ENCODE measurements at places on chromosomes 2 and 18. TPM values are rescaled to one million over a fixed set of nuclear protein-coding genes. Genes with fewer than 3 reads are reported as not detected.

PRSS56 gene
- not detected for total RNA-seq

GPBAR1 gene
- 0.19 TPM for total RNA-seq

SERPINB12 gene
- total RNA-seq, result not detected

SLC25A12 gene
- total RNA-seq, result 17.0 TPM

AGXT gene
- not detected for total RNA-seq

ARL4C gene
- total RNA-seq, result 44.4 TPM

TMEM247 gene
- not detected for total RNA-seq

EML6 gene
- 0.46 TPM for total RNA-seq

GPAT2 gene
- total RNA-seq, result 16.4 TPM

FIGN gene
- not detected for total RNA-seq

CENPA gene
- 37.8 TPM for total RNA-seq

NTSR2 gene
- total RNA-seq, result not detected

KCNE4 gene
- not detected for total RNA-seq

NEMP2 gene
- 30.0 TPM for total RNA-seq

POTEJ gene
- total RNA-seq, result not detected

PAX3 gene
- not detected for total RNA-seq

BOLL gene
- not detected for total RNA-seq

ACMSD gene
- total RNA-seq, result not detected

SLC66A2 gene
- total RNA-seq, result 27.2 TPM

CAPN13 gene
- total RNA-seq, result not detected

LRRC30 gene
- not detected for total RNA-seq

PROKR1 gene
- not detected for total RNA-seq

DCDC2C gene
- total RNA-seq, result not detected

AMER3 gene
- total RNA-seq, result not detected

PLEKHH2 gene
- total RNA-seq, result 0.73 TPM

REG3G gene
- total RNA-seq, result not detected

UGT1A8 gene
- not detected for total RNA-seq

MAP3K19 gene
- total RNA-seq, result not detected

NYAP2 gene
- not detected for total RNA-seq

LINC00305 gene
- total RNA-seq, result not detected

RNU2-63P gene
- total RNA-seq, result 25.7 TPM

KCNIP3 gene
- not detected for total RNA-seq

GATA6 gene
- total RNA-seq, result 0.10 TPM

DNAJC5G gene
- total RNA-seq, result not detected

IL37 gene
- total RNA-seq, result not detected

CNRIP1 gene
- not detected for total RNA-seq

ZNF892 gene
- total RNA-seq, result 2.7 TPM

EVX2 gene
- not detected for total RNA-seq

PSMA8 gene
- 1.3 TPM for total RNA-seq

Measured in activated CD4-positive, alpha-beta memory T cell treated with anti-CD3 and anti-CD28 coated beads for 36 hours (primary cell).